B cell (primary cell): ENCODE measurements at places on chromosomes 7 and 10. TPM values are rescaled to one million over a fixed set of nuclear protein-coding genes. Genes with fewer than 3 reads are reported as not detected.

Gene CDC14C
- total RNA-seq: not detected in 2 replicates

Gene AGAP6
- 23.4 and 26.3 TPM in 2 replicates for total RNA-seq

GRCh38 chr7:73340514-73340913 lies 12.6 kb downstream of the FKBP6 start:
- H3K4me3 ChIP-seq: no peak overlapping the region
- H3K4me1 ChIP-seq: no peaks in the 10 kb centered on the region
- no peak overlapping the region for H3K27ac ChIP-seq
- no peaks in the 10 kb centered on the region for H3K36me3 ChIP-seq
- DNase-seq: no peak

Gene NUTM2E
- total RNA-seq: 0.63 and 1.0 TPM in 2 replicates

- H3K4me1 ChIP-seq: no peaks in the 10 kb centered on the region
- no peak overlapping the region for H3K27ac ChIP-seq
- H3K27me3 ChIP-seq: no peaks in the 10 kb centered on the region
- no peaks in the 10 kb centered on the region for H3K36me3 ChIP-seq
Measured at GRCh38 chr7:71325151-71325550, 193.2 kb downstream of the GALNT17 start.

DNA sequence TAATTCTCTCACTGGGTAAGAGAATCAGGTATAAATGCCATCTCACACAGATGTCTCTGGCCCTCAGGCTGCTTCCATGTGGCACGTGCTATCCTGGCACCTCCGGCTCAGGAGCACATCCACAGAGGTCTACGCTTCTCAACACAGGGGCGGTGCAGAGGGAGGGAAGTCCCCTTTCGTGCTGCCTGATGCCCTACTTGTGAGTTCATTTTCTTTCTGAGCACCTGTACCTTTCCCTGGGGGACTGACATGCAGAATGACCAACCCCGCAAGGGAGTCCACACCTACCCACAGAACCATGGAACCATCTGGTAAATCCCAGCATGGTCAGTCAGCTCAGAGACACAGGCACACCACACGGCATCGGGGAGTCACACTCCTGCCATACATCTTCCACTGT lies 99.0 kb upstream of the SAMD8 start:
- peak; percentile 22 for DNase-seq
- peaks cover 32% of the 10 kb centered on the region for H3K4me1 ChIP-seq
- no peaks in the 10 kb centered on the region for H3K27me3 ChIP-seq
- H3K4me3 ChIP-seq: no peak overlapping the region
- H3K27ac ChIP-seq: no peak overlapping the region
- no peaks in the 10 kb centered on the region for H3K36me3 ChIP-seq

Gene ZNF273
- 12.6 and 12.7 TPM in 2 replicates for total RNA-seq

- no peaks in the 10 kb centered on the region for H3K4me1 ChIP-seq
- no peak overlapping the region for H3K27ac ChIP-seq
- H3K27me3 ChIP-seq: no peaks in the 10 kb centered on the region
- H3K36me3 ChIP-seq: no peaks in the 10 kb centered on the region
Measured at GRCh38 chr7:125154930-125155329, 225.3 kb upstream of the POT1 start.

- DNase-seq: no peak
- H3K27ac ChIP-seq: no peak overlapping the region
- H3K36me3 ChIP-seq: no peaks in the 10 kb centered on the region
- no peaks in the 10 kb centered on the region for H3K4me1 ChIP-seq
Measured at GRCh38 chr7:69078997-69079769, 519.1 kb upstream of the AUTS2 start.
